Kidney (tissue), 22 donors: ENCODE measurements at places on chromosomes 1 and 21. TPM values are rescaled to one million over a fixed set of nuclear protein-coding genes. Genes with fewer than 3 reads are reported as not detected.

DNA sequence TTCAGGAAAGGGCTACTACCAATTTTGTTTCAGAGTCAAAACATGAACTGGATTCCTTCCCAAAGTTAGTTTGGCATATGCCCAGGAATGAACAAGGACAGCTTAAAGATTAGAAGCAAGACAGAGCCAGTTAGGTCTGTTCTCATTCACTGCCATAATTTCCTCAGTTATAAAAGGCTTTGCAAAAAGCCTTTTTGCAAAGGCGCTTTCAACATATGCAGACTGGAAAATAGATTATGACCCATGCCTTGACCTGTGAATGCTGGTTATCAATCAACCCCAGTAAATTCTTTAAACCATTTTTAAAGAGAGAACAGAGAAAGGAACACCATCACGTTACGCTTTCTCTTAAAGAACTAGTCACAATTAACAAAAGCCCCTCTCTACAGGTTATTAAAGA is 1.7 kb upstream of the FRRS1 start:
- H3K4me1 ChIP-seq, result no peaks in the 10 kb centered on the region
- H3K27ac ChIP-seq, result peak overlapping the region; percentile 48
- peak overlapping the region; percentile 9 for H3K4me3 ChIP-seq
- H3K27me3 ChIP-seq, result no peaks in the 10 kb centered on the region
- no peak for DNase-seq

GRCh38 chr1:236502579-236502971 is 21.2 kb upstream of the LGALS8 start:
- H3K36me3 ChIP-seq, result no peaks in the 10 kb centered on the region
- no peak for DNase-seq
- H3K4me3 ChIP-seq, result no peak overlapping the region
- H3K27me3 ChIP-seq, result no peaks in the 10 kb centered on the region
- H3K27ac ChIP-seq, result no peak overlapping the region

DNA sequence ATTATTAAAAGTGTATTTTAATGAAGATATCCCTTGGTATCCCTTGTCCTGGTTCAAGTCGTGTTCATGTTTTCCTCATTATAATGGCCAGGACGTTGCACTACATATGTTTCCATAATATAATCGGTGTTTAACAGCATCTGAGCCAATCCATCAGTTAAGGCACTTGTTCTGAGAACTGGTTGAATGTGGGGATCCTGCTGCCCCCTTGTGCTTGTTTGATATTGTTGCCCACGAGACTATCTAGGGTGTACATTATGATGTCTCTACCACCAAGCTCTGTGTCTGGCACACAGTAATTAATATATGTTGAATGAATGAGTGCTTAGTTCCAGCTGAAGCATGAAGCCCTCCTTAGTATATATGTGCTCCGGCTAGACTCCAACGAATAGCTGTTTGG is 193.0 kb downstream of the CACNA1E start:
- H3K27ac ChIP-seq, result no peak overlapping the region
- H3K36me3 ChIP-seq, result no peaks in the 10 kb centered on the region
- DNase-seq, result peak; percentile 37
- H3K27me3 ChIP-seq, result no peaks in the 10 kb centered on the region

DNA sequence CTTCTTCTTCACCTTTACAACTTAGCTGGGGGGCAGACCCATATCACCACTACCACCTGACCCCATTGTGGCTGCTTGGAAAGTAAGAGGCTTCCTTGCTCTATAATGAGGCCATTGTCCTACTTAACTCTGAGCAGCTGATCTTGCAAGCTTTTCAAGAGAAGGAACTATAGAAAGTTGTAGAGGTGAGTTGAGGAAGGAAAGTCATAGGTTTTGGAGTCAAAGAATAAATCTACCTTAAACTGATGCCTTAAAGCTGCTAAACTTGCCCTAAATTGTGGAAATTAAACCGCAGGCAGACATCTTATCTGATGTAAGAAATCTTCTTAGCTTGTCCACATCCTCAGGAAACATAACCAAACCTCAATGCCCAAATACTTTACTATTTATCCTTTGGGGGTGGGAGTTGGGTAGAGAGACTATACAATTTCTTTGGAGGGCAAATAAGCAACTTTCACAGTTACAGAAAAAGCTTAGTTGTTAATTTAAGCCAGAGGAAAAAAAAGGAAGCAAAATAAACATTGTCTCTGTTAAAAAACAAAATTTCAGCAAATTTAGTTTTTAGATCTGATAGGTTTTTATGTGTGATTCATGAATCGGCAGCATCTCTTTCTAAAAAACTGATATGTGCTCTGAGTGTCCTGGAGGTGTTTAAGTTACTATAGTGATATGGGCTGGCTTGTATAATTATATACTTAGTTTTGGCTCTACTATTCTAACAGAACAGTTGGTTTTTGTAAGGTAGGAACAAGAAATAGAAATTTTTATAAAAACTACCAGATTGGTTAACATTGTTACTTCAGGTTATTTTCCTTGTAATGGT is 4.7 kb downstream of the IL23R start:
- H3K27ac ChIP-seq, result no peak overlapping the region
- no peak overlapping the region for H3K4me3 ChIP-seq

DNA sequence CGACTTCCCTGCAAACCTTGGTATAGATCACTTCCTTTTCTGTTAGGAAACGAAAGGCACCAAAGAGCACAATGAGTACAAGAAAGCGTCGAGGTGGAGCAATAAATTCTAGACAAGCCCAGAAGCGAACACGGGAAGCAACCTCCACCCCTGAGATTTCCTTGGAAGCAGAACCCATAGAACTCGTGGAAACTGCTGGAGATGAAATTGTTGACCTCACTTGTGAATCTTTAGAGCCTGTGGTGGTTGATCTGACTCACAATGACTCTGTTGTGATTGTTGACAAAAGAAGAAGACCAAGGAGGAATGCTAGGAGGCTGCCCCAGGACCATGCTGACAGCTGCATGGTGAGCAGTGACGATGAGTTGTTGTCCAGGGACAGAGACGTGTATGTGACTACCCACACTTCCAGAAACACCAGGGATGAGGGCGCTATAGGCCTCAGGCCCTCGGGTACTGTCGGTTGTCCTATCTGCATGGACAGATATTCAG is 18.5 kb downstream of the FAM89A start:
- no peaks in the 10 kb centered on the region for H3K27me3 ChIP-seq
- DNase-seq, result no peak
- H3K27ac ChIP-seq, result no peak overlapping the region

- H3K36me3 ChIP-seq, result no peaks in the 10 kb centered on the region
- H3K4me3 ChIP-seq, result no peak overlapping the region
- no peaks in the 10 kb centered on the region for H3K27me3 ChIP-seq
- H3K27ac ChIP-seq, result no peak overlapping the region
- H3K4me1 ChIP-seq, result no peaks in the 10 kb centered on the region
- no peak for DNase-seq
These were observed 159.0 kb downstream of the NPHP4 start for GRCh38 chr1:5832916-5833895.

GRCh38 chr21:32184065-32184464 is 94.8 kb downstream of the MIS18A start:
- no peaks in the 10 kb centered on the region for H3K27me3 ChIP-seq
- no peak overlapping the region for H3K27ac ChIP-seq
- H3K36me3 ChIP-seq, result no peaks in the 10 kb centered on the region
- no peaks in the 10 kb centered on the region for H3K4me1 ChIP-seq
- H3K4me3 ChIP-seq, result no peak overlapping the region
- no peak for DNase-seq

GRCh38 chr1:65813956-65814355 is 21.3 kb downstream of the PDE4B start:
- no peaks in the 10 kb centered on the region for H3K4me1 ChIP-seq
- H3K36me3 ChIP-seq, result no peaks in the 10 kb centered on the region
- H3K4me3 ChIP-seq, result no peak overlapping the region

GRCh38 chr1:212072047-212072446 is 36.5 kb downstream of the DTL start:
- H3K27ac ChIP-seq, result no peak overlapping the region
- H3K36me3 ChIP-seq, result no peaks in the 10 kb centered on the region
- no peaks in the 10 kb centered on the region for H3K27me3 ChIP-seq
- H3K4me3 ChIP-seq, result no peak overlapping the region
- no peaks in the 10 kb centered on the region for H3K4me1 ChIP-seq

- H3K27me3 ChIP-seq, result no peaks in the 10 kb centered on the region
- H3K27ac ChIP-seq, result no peak overlapping the region
- H3K4me1 ChIP-seq, result no peaks in the 10 kb centered on the region
- H3K4me3 ChIP-seq, result no peak overlapping the region
- peaks cover 47% of the 10 kb centered on the region for H3K36me3 ChIP-seq
- DNase-seq, result no peak
These were observed 21.3 kb downstream of the HNRNPR start for GRCh38 chr1:23322770-23323169.

GRCh38 chr1:214108097-214108446 is 120.3 kb downstream of the PROX1 start:
- H3K27me3 ChIP-seq, result no peaks in the 10 kb centered on the region
- H3K36me3 ChIP-seq, result no peaks in the 10 kb centered on the region
- H3K4me1 ChIP-seq, result no peaks in the 10 kb centered on the region
- no peak overlapping the region for H3K4me3 ChIP-seq

DNA sequence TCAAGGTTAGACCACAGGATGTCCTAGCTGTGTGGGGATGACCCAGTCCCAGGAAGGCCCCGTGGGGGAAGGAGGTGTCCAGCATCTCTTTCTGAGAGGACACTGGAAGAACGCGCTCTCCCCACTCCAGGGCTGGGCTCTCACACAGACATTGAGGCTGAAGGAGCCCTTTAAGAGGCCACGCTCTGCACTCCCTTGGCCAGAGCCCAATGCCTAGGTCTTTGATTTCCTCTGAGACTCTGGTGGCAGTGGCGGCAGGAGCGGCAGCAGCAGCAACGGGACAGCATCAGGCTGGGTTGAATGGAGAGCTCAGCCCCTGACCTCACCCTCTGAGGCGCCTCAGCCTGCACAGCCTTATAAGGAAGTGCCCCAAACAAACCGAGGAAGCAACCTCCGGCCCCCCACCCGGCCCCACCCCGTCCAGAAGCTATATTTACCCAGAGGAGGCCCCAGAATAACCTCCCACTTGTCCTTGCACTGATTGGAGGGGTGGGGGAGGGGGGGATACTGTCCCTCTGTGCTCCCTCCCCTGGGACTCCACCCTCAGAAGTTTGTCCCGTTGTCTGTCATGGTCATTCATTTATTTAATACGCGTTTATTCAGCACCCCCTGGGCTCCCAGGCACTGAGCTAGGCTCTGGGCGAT is 12.3 kb downstream of the NES start:
- H3K27me3 ChIP-seq, result no peaks in the 10 kb centered on the region
- peaks cover 23% of the 10 kb centered on the region for H3K4me1 ChIP-seq
- H3K4me3 ChIP-seq, result no peak overlapping the region
- H3K36me3 ChIP-seq, result no peaks in the 10 kb centered on the region
- peak; percentile 71 for DNase-seq

GRCh38 chr1:230107941-230108340 is 40.9 kb downstream of the GALNT2 start:
- H3K36me3 ChIP-seq, result no peaks in the 10 kb centered on the region
- H3K27me3 ChIP-seq, result no peaks in the 10 kb centered on the region
- no peak overlapping the region for H3K27ac ChIP-seq
- DNase-seq, result no peak
- H3K4me3 ChIP-seq, result no peak overlapping the region

DNA sequence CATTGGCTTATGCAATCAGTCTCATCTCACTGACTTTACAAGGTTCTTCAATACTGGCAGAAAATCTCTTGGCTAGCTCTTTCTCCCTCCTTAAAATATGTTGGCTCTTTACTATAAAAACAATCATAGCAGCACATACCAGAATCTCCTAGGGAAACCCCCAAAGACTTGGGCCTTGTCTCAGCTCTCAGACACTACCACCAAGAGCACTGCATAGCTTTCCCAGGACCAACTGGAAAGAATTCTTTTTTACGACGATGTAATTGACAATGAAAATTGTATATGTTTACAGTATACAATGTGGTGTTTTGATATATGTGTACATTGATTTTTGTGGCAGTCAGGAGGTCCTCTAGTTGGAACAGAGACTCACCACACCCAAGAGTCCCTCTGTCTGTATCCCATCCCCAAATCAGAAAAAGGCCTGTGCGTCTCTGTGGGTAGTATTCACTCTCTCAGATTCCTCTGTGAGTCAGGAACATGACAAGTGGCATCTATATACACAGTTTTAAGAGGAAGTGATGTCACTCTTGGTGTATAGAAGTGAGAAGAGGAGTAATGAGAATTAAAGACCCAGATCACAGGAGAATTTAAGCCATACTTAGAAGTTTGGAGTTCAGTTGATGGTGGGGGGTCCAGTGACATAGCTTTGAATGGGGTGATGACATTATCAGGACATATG is 21.1 kb downstream of the SMAP2 start:
- no peak for DNase-seq
- no peaks in the 10 kb centered on the region for H3K36me3 ChIP-seq
- no peaks in the 10 kb centered on the region for H3K4me1 ChIP-seq
- H3K27ac ChIP-seq, result no peak overlapping the region

GRCh38 chr21:40051801-40052200 is 184.6 kb downstream of the PCP4 start:
- H3K36me3 ChIP-seq, result no peaks in the 10 kb centered on the region
- no peaks in the 10 kb centered on the region for H3K4me1 ChIP-seq
- H3K27me3 ChIP-seq, result no peaks in the 10 kb centered on the region
- no peak for DNase-seq
- no peak overlapping the region for H3K27ac ChIP-seq
- no peak overlapping the region for H3K4me3 ChIP-seq

DNA sequence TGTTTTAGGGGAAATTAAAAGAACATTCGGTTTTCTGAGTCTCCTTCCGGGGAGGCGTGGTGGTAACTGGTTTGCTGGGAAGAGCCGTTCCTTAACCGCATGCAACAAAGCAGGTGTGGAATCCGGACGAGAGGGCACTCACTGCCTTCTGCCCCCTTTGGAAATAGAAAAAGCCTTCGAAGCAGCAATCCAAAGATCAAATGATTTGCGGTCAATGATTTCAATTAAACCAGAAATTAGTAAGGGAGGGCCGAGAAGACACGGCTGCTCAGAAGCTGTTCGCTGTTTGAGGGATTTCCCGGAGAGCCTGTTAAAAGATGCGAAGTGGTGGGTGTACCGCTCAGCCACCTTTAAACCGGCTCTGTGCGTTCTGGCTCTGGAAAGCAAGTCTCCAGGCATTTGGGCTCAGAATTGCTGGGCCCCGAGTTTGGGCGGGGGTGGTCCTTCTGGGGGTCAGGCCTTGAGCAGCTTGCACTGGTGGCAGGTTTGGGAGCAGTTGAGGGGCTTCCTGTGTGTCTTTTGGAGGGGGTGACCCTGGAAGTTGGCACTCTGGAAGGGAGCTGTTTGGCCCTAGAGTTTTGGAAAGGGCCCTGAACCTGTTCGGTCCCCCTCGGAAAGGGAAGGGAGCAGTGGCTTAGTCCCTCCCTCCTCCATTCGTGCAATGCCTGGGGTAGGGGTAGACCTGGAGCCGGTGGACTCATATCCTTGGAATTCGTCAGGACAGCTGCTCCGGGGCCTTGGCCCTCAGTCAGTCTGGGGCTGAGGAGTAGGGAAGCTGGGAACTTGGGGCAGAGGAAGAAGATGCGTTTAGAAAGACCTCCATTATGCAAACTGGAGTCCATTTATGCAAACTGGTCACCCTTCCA is 3.1 kb downstream of the SIM2 start:
- H3K36me3 ChIP-seq, result no peaks in the 10 kb centered on the region
- peaks cover 67% of the 10 kb centered on the region for H3K27me3 ChIP-seq
- H3K4me1 ChIP-seq, result no peaks in the 10 kb centered on the region
- DNase-seq, result peak; percentile 49
- H3K27ac ChIP-seq, result peak overlapping the region; percentile 83

The RPL5 gene
- total RNA-seq, result 786 TPM

The TRIM17 gene
- 6.5 TPM for total RNA-seq

The LCA5L gene
- total RNA-seq, result 4.3 TPM

The FHAD1 gene
- total RNA-seq, result 4.2 TPM

The LIX1L gene
- 27.8 TPM for total RNA-seq

The KRTAP10-4 gene
- total RNA-seq, result not detected

The PTPRC gene
- total RNA-seq, result 60.2 TPM

The CRYBG2 gene
- total RNA-seq, result 2.2 TPM

The TBX19 gene
- total RNA-seq, result 2.0 TPM

The ZNF362 gene
- 36.9 TPM for total RNA-seq
